ENCODE measurements at places on chromosomes 2 and 18.

DNA sequence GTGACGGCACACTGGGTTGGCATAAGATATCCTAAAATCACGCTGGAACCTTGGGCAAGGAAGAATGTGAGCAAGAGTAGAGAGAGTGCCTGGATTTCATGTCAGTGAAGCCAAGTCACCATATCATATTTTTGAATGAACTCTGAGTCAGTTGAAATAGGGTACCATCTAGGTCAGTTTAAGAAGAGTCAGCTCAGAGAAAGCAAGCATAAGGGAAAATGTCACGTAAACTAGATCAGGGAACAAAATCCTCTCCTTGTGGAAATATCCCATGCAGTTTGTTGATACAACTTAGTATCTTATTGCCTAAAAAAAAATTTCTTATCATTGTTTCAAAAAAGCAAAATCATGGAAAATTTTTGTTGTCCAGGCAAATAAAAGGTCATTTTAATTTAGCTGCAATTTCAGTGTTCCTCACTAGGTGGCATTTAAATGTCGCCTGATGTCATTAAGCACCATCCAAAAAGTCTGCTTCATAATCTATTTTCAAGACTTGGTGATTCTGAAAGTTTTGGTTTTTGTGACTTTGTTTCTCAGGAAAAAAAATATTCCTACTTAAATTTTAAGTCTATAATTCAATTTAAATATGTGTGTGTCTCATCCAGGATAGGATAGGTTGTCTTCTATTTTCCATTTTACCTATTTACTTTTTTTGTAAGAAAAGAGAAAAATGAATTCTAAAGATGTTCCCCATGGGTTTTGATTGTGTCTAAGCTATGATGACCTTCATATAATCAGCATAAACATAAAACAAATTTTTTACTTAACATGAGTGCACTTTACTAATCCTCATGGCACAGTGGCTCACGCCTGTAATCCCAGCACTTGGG lies 19.6 kb downstream of the RSAD2 start:
- no peak for DNase-seq

DNA sequence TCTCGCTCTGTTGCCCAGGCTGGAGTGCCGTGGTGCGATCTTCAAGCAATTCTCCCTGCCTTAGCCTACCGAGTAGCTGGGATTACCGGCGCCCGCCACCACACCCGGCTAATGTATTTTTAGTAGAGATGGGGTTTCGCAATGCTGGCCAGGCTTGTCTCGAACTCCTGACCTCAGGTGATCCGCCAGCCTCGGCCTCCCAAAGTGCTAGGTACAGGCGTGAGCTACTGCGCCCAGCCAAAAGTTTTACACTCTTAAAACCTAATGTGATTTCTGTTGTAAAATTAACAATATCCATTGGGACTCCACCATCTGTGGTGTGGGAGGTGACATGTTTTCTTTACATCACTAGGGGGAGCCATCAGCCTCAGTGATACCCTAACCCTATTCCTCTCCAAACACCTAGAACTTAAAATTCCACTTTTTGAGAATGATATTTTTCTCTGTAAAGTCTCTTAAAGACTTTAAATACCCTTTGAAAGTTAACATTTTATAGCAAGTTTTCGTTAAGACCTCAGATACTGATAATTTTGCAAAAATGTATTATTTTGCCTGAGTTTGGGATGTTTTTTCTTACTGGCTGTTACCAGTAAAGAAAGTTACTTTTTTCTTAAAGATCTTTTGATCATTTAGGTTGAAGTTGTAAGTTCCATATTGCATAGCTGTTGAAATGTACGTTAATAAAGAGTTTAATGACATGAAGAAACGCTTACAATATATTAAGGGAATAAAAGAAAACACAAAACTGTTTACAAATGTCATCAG lies 11.6 kb upstream of the EIF2AK2 start:
- peak; percentile 4 for DNase-seq

- no peak for DNase-seq
These were observed 731.3 kb upstream of the RAB6C start for GRCh38 chr2:129248198-129248597.

- DNase-seq, result no peak
These were observed 38.5 kb upstream of the MYO3B start for GRCh38 chr2:170139276-170139967.

Measured in T follicular helper cell (primary cell).